ENCODE measurements at places on chromosomes 4 and X.

DNA sequence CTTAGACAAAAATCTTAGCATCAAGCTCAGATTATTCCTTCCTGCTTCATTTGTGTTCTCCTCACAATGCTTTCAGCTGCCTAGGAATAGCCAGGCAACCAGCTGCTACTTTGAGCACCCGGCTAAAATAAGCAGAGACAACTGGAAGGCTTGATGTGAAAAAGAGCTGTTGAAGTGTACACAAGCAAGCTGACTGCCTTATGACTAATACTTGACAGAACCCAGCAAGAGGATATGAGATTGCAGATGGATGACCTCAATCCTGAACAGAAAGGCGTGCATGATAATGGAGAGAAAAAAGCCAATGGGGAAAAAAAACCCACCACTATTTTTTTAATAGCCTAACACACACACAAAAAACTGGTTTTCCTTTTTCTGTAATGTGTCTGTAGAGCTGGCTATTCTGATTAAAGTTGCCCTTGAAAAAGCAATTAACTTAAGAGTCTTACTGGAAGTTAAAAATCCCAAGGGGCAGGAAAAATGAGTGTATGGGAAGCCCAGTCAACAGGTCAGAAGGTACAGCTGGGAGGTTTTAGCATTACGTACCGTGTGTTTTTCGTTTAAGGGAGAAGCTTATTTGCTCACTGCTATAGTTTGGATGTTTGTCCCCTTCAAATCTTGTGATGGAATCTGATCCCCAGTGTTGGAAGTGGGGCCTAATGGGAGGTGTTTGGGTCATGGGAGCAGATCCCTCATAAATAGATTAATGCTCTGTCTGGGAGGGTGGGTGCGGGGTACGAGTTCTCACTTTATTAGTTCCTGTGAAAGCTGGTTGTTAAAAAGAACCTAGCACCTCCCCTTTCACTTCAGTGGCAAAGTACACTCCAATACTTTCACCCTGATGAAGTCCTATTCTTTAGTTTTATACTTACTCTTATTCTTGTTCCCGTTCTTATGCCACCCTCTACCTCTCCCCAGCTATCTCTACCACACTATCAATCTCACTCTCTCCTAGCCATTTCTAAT lies 37.1 kb upstream of the HERC6 start:
- no peak for DNase-seq

- DNase-seq, result no peak
Observed at GRCh38 chr4:153191795-153192363, 12.4 kb upstream of the TRIM2 start.

- no peak for DNase-seq
Observed at GRCh38 chrX:31547416-31547815, 475.6 kb upstream of the FTHL17 start.

DNA sequence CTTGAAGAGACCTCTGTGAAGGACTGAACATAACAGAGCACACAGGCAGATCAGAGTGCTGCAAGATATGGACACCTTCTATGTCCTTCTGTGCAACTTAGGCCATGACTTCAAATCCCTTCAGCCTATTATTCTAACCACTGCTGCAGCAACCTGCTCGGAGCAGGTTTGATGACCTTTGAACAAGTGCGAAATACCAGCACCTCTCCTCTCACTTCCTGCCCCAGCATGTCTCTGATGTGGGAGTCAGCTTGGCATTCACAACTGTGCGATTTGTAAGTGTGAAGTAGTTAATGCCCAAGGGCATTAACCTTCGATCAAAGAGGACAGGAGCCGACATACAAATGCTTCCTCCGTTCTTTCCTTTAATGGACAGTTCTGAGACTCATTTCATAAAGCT lies 1.6 kb upstream of the EXOC1 start:
- DNase-seq, result no peak

DNA sequence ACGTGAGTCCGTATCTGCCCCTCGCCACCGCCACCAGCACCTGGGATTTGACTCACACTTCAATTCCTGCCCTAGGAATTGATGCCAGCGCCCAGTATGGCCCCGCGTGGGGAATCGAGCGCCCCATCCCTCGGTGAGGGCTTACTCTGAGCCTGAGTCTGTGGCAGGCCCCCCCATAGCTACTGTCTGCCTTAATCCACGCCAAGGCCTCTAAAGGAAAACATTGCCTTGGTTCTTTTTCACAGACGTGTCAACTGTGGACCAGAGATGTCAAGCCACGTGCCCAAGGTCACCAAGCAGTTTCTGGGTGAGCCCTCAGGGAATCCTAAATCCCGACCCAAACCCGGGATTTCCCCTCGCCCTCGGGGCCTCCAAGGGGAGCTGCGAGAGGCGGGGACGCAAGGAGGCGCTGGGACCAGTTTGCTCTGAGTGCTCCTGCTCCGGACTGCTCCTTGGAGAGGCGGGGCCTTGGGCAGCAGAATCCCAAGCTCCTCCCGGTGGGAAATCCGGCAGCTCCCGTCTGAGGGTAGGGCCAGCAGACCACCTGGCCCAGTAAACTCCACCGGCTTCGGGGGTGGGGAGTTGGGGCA lies 12.9 kb downstream of the MSX1 start:
- DNase-seq, result no peak
